Stimulated activated CD4-positive, alpha-beta T cell treated with anti-CD3 and anti-CD28 coated beads, Interleukin-1b, Interleukin-23, amount 100 ng/mL, for 1 hour (primary cell): ENCODE measurements at places on chromosomes 6 and 20.

- no peak for DNase-seq
Observed at GRCh38 chr6:144595266-144595665, 310.1 kb downstream of the UTRN start.

- no peak for DNase-seq
Observed at GRCh38 chr20:5996765-5997164, 46.3 kb downstream of the MCM8 start.

GRCh38 chr6:151164383-151164782 is 75.4 kb upstream of the AKAP12 start:
- DNase-seq = no peak

DNA sequence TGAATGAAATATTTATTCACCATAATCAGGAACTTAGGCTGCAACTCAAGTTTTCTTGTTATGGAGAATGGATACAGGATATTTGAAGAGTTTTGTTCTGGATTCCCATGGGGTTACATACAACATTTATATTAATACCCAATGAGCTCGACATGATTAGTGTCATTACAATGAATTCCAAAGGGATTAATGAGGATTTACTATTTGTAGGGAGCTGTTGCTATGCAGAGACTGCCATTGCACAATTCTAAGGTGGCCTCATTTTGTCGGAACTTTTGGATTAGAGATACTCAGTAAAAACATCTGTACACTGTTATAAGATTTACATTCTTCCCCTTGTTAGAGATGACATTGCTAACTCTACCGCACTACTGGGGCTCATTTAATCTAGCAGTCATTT is 586.8 kb upstream of the MAP3K7 start:
- DNase-seq = no peak

GRCh38 chr6:157187182-157188083 is 135.9 kb downstream of the TMEM242 start:
- DNase-seq = no peak

DNA sequence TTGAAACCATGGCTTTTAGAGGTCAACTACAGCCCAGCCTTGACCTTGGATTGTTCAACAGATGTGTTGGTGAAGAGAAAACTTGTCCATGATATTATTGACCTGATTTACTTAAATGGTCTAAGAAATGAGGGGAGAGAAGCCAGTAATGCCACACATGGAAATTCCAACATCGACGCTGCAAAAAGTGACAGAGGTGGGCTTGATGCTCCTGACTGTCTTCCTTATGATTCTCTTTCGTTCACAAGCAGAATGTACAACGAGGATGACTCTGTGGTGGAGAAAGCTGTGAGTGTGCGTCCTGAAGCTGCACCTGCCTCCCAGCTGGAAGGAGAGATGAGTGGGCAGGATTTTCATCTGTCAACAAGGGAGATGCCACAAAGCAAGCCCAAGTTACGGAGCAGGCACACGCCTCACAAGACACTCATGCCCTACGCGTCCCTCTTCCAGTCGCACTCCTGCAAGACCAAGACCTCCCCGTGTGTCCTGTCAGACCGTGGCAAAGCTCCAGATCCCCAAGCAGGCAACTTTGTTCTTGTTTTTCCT is 16.2 kb downstream of the TTLL2 start:
- no peak for DNase-seq

DNA sequence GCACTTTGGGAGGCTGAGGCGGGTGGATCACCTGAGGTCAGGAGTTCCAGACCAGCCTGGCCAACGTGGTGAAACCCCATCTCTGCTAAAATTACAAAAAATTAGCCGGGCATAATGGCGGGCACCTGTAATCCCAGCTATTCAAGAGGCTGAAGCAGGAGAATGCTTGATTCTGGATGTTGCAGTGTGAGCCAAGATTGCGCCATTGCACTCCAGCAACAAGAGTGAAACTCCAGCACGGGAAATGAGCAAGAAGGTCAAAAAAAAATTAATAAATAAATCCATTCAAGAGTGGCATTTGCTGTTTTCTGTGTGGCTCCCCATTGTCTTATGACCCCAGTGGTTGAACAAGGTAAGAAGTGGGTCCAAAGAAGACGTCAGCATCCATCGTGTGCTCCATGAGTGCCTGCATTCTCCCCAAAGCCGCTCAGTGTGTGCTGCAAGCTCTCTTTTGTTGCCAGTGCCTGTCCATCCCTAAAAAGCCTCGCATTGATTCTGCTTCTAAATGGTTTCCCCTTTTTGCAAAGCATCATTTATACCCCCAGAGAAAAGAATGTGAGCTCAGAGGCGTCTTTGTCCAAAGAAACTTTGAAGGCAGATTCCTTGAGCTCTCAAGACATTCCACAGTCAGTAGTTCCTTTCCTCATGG is 38.8 kb upstream of the MAP3K4 start:
- DNase-seq = no peak

DNA sequence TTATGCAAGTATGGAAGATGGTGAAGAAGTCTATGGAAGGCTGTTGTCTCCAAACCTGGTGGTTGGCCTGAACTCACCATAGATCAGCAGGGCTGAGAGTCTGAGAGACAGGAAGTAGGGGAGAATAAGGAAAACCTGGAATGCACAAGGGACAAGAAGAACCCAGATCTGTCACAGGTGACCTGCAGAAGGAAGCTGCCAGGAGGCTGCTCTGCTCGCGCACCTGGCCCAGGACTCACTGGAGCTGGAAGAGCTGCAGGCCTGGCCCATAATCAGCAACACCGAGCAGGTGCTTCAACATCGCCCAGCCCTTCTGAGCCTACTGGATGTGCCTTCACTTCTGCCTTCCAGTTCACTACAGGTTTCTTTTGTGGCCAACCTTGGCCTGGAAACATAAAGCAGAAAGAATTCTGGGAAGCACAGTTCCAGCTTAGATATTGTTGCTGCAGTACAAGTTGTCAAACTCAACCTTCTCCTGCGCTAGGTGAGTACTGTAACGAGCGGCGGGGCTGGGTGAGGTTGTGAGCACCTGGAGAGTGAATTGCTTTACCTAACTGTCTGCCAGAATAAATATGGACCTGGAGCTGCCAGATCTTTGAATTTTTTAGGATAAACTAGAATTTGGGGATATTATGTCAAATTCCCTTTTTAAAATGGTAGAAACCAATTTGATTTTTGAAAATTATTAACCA is 82.4 kb downstream of the CDH26 start:
- DNase-seq = no peak

GRCh38 chr6:133958791-133959190 is 5.8 kb downstream of the TBPL1 start:
- no peak for DNase-seq

- no peak for DNase-seq
Observed at GRCh38 chr6:40536442-40536841, 50.7 kb downstream of the LRFN2 start.

- DNase-seq = no peak
Observed at GRCh38 chr6:125314009-125314581, 12.3 kb upstream of the HDDC2 start.

GRCh38 chr6:79634491-79635231 is 3.5 kb downstream of the SH3BGRL2 start:
- no peak for DNase-seq

GRCh38 chr6:53335224-53335994 is 13.3 kb downstream of the ELOVL5 start:
- DNase-seq = peak; percentile 33

DNA sequence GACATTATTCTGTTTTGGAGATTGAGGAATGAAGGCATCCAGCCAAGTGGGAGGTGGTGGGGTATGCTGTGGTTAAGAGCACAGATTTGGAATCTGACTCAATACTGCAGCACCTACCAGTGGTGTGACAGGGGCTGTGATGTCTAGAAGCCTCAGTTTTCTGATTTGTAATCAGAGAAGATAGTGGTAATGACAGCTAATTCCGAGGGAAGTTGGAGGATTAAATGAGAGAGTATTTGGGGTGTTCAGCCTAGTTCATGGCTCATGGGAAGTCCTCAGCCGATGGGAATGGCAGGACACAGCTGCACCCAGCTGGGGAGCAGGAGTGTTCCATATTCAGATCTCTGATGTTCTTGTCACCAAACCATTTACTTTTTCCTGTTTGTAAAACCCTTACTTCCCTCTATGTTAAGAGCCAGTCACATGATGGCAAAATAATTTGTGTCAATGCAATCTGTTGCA is 9.3 kb downstream of the SLC9A8 start:
- no peak for DNase-seq

DNA sequence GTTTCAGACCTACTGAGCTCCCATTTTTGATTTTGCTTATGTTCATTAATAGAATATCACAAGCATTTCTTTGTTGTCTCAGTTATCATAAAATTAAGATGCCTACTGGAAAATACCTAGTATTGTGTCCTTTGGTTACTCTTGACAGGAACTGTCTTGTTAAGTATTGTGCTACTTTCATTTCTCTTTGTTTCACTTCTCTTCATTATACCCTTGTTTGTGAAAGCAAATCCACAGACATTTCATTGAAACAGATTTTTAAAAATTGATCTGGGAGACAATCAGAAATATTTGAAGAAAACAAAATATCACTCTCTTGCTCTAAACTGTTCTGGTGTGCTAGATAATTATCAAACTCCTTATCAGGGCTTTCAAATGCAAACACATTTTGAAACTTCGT is 290.5 kb upstream of the EYS start:
- DNase-seq = no peak

- DNase-seq = no peak
Observed at GRCh38 chr6:128410584-128410983, 109.8 kb downstream of the PTPRK start.

DNA sequence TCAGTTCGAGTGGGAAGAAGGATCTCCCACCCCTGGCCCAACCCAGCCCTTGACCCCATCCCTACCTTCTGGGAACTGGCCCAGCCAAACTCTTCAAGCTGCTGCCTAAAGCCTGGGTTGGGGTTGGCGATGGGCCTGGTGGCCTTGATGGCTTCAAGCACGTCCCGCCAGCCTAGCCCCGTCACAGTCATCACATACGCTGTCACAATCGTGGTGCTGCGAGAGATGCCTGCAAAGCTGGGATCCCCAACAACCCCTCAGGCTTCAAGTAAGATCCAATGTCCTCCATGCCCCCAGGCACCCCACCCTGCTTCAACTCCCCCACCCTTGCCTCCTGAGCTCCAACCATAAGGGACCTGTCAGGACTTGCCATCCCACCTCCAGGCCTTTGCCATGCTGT is 7.8 kb downstream of the DUSP15 start:
- no peak for DNase-seq

- DNase-seq = no peak
Observed at GRCh38 chr6:28258877-28259777, at the start of gene NKAPL. Gene NKAPL (plus strand): TSS chr6:28259297. CDS start chr6:28259372, 75 bp downstream.

DNA sequence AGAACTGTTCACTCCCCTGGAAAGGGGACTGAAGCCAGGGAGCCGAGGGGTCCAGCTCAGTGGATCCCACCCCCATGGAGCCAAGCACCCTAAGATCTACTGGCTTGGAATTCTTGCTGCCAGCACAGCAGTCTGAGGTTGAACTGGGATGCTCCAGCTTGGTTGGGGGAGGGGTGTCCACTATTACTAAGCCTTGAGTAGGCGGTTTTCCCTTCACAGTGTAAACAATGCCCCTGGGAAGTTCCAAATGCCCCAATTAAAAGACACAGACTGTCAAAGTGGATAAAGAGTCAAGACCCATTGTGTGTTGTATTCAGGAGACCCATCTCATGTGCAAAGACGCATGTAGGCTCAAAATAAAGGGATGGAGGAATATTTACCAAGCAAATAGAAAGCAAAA is 150.2 kb downstream of the LPA start:
- no peak for DNase-seq

DNA sequence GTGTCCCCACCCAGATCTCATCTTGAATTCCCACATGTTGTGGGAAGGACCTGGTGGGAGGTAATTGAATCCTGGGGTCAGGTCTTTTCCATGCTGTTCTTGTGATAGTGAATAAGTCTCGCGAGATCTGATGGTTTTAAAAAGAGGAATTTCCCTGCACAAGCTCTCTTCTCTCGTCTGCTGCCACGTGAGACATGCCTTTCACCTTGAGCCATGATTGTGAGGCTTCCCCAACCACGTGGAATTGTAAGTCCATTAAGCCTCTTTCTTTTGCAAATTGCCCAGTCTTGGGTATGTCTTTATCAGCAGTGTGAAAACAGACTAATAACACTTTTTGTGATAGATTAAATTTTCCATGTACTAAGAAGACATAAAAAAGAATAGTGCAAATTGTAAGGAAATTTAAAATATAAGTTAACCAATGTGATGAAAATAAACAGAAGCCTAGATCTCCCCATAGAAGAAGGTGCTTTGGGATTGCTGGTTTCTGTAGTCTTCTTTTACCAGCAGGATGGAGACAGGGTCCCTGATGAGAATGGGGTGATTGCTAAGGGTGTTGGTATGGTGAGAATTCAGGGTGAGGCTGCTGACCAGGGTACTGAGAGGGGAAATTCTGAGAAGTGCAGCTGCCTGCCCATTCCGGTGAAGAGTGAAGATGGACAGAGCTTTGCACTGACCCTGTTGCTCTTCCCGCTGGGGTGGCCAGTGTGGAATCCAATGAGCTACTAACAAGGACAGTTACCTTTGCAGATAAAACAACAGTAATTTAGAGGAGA is 50.7 kb downstream of the BMP2 start:
- no peak for DNase-seq

DNA sequence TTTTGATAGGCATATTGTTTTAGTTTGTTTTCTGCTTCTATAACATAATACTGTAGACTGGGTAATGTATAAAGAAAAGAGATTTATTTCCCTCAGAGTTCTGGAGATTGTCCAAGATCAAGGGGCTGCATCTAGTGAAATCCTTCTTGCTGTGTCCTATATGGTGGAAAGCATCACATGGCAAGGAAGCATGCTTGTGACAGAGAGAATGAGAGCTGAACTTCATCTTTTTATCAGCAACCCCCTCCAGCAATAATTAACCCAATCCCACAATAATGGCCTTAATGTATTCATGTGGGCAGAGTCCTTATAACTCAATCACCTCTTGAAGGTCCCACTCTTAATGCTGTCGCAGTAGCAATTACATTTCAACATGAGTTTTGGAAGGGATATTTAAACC is 141.4 kb downstream of the CENPW start:
- no peak for DNase-seq

DNA sequence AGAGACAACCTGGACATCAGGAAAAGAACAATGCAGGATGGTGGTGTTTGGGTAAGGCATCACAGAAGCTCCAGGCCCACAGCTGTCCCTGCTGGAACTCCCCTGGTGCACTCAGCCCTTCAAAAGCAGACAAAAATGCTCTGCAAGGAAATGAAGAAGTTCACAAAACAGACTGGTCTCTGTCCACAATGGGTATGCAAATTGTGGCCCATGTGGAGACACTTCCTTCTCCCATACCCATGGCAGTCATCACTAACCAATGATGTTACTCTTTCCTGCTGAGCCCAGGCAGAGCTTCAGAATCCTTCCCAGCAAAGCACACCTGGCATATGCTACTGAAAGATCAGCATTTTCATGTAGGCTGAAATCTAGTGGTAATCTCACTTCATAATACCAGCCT is 42.6 kb upstream of the PXDC1 start:
- no peak for DNase-seq

- no peak for DNase-seq
Observed at GRCh38 chr6:136923116-136923953, 1.2 kb downstream of the SLC35D3 start.

DNA sequence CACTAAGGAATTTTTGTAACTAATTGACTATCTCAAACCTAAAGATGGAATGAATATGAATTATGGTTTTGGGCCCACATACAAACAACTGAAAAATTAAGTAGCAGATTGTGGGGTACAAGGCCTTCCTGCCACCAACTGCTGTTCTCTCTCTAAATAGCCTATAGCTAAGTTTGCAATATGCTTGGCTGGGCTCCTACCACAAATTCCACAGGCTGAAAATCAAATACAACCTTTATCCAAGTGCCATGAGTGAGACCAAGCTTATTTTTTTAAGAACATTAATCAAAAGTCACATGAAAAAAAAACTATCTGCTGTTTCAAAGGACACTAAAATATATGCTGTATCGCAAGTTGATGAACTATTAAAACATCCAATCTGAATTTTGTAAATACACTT is 52.1 kb downstream of the TENT5A start:
- no peak for DNase-seq
